ENCODE measurements at places on chromosomes 3 and 15.

DNA sequence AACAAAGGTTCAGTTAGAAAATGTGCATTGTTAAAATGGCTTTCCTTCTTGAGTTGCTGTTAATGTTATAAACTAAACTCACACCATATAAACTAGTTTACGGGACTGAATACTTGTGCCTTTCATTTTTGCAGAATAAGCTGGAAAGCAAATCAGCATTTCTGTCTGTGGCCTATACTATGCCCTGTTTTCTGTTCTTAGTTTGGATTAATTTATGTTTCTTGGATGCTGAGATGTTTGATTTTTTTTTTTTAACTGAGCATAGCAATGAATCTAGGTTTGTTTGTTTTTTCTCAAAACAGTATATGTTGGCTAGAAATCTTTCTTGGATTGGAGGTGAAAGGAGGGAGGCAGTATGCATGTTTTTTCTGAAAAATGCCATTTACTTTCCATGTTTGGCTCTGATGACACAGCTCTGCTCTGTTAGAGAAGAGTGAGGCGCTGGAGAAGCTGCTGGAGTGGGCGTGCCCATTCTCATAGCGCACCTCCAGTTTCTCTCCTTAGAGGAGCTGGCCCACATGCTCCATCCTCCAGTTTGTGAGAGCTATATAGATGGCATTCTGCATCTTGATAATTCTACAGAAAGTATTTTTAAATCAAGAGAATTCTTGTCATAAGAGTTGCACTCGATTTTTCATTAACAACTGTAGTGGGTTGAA is 423.6 kb upstream of the TPM1 start:
- DNase-seq, result no peak

GRCh38 chr3:48130321-48130904 is 57.8 kb downstream of the CDC25A start:
- DNase-seq, result no peak

- DNase-seq, result no peak
These were observed 10.6 kb downstream of the MELTF start for GRCh38 chr3:197019021-197019420.

- no peak for DNase-seq
These were observed 24.6 kb downstream of the SIDT1 start for GRCh38 chr3:113556946-113557335.

GRCh38 chr15:42929306-42929848 is 8.8 kb upstream of the TTBK2 start:
- DNase-seq, result no peak

GRCh38 chr3:50231581-50231980 is 4.4 kb upstream of the GNAI2 start:
- no peak for DNase-seq

DNA sequence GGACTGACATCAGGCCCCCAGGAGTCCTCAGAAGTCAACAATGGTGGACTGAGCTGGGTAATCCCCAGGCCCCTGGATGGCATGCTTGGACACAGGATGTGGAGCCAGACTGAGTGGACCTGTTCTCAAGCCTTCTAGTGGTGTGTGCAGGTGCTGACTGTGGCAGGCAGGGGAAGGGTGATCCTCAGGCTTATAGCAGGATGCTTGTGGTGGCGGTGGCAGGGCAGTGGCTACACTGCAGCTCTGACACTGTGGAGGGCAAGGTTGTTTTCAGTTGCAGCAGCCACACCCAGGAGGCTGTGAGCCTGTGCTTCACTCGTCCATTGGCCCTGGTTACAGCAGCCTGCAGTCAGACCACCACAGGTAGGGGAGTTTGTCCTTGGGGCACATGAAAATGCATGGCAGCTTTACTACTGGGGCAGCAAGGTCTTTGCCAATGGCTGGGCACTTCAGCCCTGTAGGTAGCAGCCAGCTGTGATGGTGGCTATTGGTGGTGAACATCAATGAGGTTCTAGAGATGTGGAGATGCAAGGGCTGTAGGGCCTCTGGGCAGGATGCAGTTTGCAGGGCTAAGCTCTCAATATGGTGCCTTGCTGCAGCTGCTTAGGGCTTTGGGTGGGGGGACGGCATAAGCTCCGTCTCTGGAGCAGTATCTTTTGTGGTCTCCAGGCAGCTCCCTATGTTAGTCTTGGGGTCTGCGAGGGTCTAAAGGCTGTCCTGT is 17.5 kb upstream of the MYO5A start:
- no peak for DNase-seq

GRCh38 chr15:48413304-48413703 is 82.1 kb downstream of the DUT start:
- no peak for DNase-seq

DNA sequence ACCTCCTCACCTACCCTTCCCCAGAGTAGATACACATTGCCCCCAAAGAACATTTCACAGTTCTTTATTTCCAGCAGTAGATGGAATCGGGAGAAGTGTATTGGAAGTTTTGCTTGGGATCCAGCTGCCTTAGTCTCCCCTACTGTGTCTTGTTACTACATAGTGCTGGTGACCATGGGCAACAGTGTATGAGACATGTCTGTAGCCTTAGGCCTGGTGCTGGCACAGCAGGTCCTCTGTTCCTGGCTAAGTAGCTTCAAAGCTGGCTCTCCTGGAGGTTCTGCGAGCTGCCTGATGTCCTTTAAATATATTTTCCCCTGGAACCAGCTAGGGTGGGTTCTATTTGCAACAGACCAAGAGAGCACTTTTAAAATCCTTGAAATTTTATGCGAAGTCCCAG is 174.7 kb downstream of the THSD4 start:
- peak; percentile 34 for DNase-seq

DNA sequence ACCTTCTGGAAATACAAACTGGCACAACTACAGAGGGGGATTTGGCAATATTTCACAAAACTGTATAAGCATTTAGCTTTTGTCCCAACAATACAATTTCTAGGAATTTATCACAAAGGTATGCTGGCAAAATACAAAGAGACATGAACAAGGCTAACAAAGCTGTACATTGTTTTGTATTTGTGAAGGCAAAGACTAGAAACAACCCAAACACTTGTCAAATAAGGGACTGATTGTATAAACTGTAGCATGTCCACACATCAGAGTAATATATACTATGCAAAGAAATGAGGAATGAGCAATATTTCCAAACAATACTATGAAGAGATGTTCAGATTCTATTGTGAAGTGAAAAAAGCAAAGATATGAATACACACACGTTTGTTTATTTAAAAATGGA is 26.4 kb downstream of the CP start:
- DNase-seq, result no peak

Data from bronchial epithelial cell (primary cell).